Body of pancreas (tissue), 4 donors: ENCODE measurements at places on chromosomes 2 and 18. TPM values are rescaled to one million over a fixed set of nuclear protein-coding genes. Genes with fewer than 3 reads are reported as not detected.
A peak's percentile ranks its signal among the peaks of the same experiment; 100 is the strongest.

DNA sequence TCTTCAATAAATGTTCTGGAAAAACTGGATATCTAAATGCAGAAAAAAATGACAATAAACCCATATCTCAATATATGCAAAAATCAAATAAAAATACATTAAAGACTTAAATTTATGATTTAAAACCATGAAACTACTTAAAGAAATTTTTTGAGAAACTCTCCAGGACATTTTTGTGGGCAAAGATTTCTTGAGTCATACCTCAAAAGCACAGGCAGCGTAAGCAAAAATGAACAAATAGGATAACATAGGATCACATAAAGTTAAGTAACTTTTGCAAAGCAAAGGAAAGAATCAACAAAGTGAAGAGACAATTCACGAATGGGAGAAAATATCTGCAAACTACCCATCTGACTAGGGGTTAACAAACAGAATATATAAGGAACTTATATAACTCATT lies 1545.5 kb downstream of the SUCLG1 start:
- no peak overlapping the region for H3K4me3 ChIP-seq
- no peak for DNase-seq
- no peaks in the 10 kb centered on the region for H3K4me1 ChIP-seq

- no peaks in the 10 kb centered on the region for H3K36me3 ChIP-seq
- no peak overlapping the region for H3K4me3 ChIP-seq
- no peaks in the 10 kb centered on the region for H3K27me3 ChIP-seq
- H3K27ac ChIP-seq, result no peak overlapping the region
- no peak for DNase-seq
Observed at GRCh38 chr2:25844089-25844488, 34.2 kb downstream of the ASXL2 start.

The ATP8B1 gene
- 41.5 TPM for total RNA-seq

DNA sequence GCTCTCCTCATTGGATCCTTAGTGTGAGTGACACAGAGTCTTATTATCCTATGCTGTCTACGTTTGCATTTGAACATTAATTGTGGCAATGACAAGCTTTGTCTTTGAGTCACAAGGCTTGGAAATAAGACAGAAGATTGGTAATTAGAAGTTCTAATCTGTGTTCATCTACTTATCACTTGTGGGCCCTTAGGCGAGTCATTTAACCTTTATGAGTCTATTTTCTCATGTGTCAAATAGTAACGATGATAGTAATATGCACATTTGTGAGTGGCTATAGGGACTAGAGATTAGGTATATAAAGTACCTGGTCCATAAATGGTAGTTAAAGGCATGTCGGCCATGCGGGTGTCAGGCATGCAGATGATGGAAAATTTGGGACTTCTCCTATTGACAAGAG lies 105.6 kb upstream of the NABP1 start:
- H3K4me1 ChIP-seq, result no peaks in the 10 kb centered on the region
- no peak overlapping the region for H3K4me3 ChIP-seq
- H3K36me3 ChIP-seq, result no peaks in the 10 kb centered on the region
- no peak overlapping the region for H3K27ac ChIP-seq

DNA sequence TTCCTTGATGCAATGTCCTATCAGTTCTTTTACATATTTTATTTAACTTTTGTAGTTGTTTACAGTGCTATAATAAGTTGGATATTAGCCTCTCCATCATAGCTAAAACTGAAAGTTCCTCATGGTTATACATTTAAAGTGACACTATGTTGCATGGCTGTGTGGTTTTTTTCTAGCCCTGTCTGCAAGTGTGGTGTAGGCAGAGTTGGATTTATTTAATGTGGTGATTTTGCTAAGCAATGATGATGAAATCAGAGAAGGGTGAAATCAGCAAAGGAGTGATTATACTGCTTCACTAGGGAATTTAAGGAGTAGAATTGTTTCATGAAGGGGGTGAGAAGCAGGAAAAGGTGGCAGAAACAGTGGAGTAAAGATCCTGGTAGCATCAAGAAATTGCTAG lies 18.3 kb upstream of the ENOSF1 start:
- no peaks in the 10 kb centered on the region for H3K27me3 ChIP-seq
- H3K36me3 ChIP-seq, result no peaks in the 10 kb centered on the region
- no peak overlapping the region for H3K27ac ChIP-seq
- no peaks in the 10 kb centered on the region for H3K4me1 ChIP-seq
- no peak for DNase-seq
- no peak overlapping the region for H3K4me3 ChIP-seq

The OLA1 gene
- 43.3 TPM for total RNA-seq

DNA sequence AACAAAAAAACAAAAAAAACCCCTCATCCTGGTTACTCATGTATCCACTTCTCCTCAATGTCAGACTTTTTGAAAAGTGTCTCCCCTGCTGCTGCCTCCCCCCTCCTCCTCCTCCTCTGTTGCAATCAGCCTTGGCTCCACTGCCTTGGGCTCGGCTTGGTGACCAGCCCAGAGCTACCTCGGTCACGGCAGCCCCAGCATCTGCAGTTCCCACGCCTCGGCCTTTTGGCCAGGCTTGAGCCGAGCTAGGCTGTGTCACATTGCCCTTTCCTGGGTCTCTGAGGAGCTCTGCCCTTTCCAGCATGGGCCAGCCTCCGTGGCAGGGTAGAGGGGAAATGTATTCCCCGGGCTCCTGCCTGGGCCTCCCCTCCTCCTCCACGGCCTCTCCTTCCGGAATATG lies 22.7 kb upstream of the INHBB start:
- H3K36me3 ChIP-seq, result no peaks in the 10 kb centered on the region
- H3K27ac ChIP-seq, result no peak overlapping the region
- no peaks in the 10 kb centered on the region for H3K27me3 ChIP-seq
- DNase-seq, result peak; percentile 86
- H3K4me3 ChIP-seq, result no peak overlapping the region

DNA sequence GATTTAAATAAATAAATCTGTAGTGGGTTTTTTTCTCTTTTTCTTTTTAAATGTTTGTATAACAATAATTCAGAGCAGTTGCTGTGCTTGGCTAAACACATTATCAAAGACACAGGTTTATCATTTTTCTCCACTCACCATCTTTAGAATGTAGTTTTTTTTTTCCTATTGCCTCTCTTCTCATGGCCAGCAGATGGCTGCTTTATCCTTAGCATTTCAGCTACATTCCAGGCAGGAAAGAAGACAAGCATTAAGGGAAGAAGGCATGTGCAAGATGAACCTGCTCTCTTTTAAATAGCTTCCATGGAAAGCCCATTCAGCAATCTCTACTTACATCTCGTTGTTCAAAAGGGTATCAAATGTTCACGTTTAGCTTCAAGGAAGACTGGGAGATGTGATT lies 42.6 kb downstream of the ARHGAP15 start:
- no peaks in the 10 kb centered on the region for H3K36me3 ChIP-seq
- no peak for DNase-seq
- H3K27me3 ChIP-seq, result no peaks in the 10 kb centered on the region
- H3K4me1 ChIP-seq, result no peaks in the 10 kb centered on the region
- no peak overlapping the region for H3K27ac ChIP-seq

DNA sequence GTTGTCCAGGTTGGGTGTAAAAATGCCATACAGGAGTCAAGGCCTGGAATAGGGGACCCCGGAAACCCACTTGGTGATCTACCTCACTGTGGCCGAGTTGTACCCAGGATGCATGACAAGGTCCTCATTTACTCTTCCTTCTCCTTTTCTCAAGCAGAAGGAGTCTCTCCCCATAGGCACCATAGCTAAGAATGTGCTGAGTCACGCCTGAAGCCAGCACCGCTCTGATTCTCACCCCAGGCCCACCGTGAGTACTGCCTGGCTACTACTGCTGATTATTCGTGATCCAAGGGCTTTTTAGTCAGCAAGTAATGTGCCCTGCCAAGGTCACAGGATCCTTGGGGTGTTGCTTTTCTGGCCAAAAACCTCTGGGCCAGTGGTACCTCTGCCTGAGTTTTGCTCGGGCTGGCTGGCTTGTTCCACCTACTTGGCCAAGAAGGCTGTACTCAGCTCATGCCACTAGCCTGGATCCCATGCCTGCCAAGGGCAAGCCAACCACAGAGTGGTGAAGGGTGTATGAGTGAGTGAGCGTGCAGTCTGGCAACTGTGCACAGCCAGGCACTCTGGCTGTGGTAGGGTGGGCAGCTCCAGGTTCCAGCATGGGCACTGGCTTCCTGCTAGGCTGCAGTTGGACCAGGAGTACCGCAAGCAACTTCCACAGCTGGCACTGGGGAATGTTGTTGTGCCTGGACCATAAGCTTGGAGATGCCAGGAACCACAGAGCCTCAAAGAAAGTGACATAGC lies 650.1 kb upstream of the VRK2 start:
- H3K27ac ChIP-seq, result no peak overlapping the region
- H3K27me3 ChIP-seq, result no peaks in the 10 kb centered on the region
- H3K4me3 ChIP-seq, result no peak overlapping the region
- H3K4me1 ChIP-seq, result no peaks in the 10 kb centered on the region
- H3K36me3 ChIP-seq, result no peaks in the 10 kb centered on the region

The TSGA10 gene
- 17.1 TPM for total RNA-seq

The BMPR2 gene
- total RNA-seq, result 26.7 TPM

DNA sequence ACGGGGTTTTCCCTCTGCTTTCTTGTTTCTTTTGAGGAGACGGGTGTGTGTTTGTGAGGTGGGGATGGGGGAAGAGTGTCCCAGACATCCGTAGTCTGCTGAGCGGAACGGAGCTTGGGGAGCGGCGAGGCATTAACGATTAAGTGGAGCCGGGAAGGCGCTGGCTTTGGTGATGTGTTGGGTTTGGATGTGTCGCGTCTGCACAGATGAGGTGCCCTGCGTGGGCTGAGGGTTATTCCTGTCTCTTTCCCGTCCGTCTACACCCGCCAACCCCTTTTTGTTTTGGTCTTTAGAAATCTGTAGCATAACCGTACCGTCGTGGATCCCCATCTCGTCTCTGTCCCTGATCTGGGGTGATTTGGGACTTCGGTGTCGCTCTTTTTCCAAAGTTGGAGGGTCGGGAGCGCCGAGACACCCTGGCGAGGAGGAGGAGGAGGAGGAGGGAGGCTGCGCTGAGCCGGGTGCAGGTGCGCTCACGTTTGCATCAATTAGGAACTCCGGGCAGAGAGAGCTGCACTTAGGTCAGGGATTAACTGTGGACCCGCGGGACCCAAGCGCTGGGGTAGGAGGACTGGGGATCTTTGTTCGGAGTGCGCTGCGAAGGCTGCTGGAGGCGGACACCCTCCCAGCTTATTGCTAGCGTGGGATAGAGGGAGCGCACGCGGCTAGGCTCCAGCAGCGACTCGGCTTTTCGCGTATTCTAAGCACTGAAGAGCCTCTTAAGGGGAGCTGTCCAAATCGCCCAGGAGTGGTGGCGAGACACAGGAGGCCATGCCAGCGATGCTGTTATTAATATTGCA lies 720.3 kb downstream of the DPP10 start:
- no peaks in the 10 kb centered on the region for H3K27me3 ChIP-seq
- H3K4me3 ChIP-seq, result peak overlapping the region; percentile 52
- peak; percentile 34 for DNase-seq
- H3K36me3 ChIP-seq, result no peaks in the 10 kb centered on the region

GRCh38 chr2:170716851-170717598 lies 1.9 kb downstream of the SP5 start:
- peak; percentile 46 for DNase-seq
- H3K27me3 ChIP-seq, result no peaks in the 10 kb centered on the region
- no peaks in the 10 kb centered on the region for H3K36me3 ChIP-seq
- H3K27ac ChIP-seq, result no peak overlapping the region

The ZAP70 gene
- 2.1 TPM for total RNA-seq

The SERPINB3 gene
- not detected for total RNA-seq

DNA sequence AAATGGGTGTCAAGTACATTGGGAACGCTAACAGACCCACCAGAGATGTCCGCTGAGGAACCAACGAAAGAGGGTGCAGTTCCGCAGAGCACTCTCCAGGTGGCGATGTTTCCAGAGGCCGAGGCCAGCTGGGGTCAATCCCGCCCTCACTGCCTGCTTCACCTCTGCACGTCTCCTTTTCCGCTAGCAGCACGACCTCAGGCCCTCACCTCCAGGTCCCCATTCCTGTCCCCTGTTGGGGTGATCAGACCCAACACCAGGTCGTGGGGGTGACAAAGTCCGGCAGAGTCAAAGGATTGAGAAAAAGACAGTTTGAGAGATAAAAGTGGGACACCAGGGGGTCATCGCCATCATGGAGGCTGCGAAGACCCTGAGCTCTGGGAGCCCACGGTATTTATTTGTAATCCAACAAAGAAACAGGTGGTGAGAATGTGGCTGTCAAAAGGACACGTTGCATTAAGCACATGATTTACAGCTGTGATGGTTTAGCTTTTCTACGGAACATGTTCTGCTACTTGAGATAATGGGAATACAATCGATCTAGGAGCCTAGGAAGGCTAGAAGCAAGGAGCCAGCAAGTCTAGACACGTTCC lies 27.3 kb downstream of the ZAP70 start:
- no peak overlapping the region for H3K27ac ChIP-seq
- DNase-seq, result peak; percentile 62
- no peaks in the 10 kb centered on the region for H3K27me3 ChIP-seq

The LCLAT1 gene
- total RNA-seq, result 19.4 TPM

The GLI2 gene
- total RNA-seq, result 1.3 TPM

GRCh38 chr2:210493528-210493927 lies 17.0 kb upstream of the LANCL1 start:
- no peak for DNase-seq
- no peak overlapping the region for H3K27ac ChIP-seq
- no peak overlapping the region for H3K4me3 ChIP-seq
- H3K27me3 ChIP-seq, result no peaks in the 10 kb centered on the region
- H3K4me1 ChIP-seq, result no peaks in the 10 kb centered on the region
- no peaks in the 10 kb centered on the region for H3K36me3 ChIP-seq

- no peaks in the 10 kb centered on the region for H3K36me3 ChIP-seq
- no peaks in the 10 kb centered on the region for H3K4me1 ChIP-seq
- no peaks in the 10 kb centered on the region for H3K27me3 ChIP-seq
- DNase-seq, result no peak
- H3K27ac ChIP-seq, result no peak overlapping the region
- no peak overlapping the region for H3K4me3 ChIP-seq
Observed at GRCh38 chr2:217621391-217621801, 381.4 kb downstream of the TNS1 start.
